ENCODE measurements at places on chromosomes 1 and 21. TPM values are rescaled to one million over a fixed set of nuclear protein-coding genes. Genes with fewer than 3 reads are reported as not detected.

Gene HSF2BP
- 1.0 TPM for total RNA-seq

Gene NOTCH2
- total RNA-seq, result 57.7 TPM

Gene C1QB
- not detected for total RNA-seq

Gene DOP1B
- 10.7 TPM for total RNA-seq

Measured in melanocyte of skin (primary cell).